T-helper 17 cell (primary cell): ENCODE measurements at places on chromosomes 2 and 18.

DNA sequence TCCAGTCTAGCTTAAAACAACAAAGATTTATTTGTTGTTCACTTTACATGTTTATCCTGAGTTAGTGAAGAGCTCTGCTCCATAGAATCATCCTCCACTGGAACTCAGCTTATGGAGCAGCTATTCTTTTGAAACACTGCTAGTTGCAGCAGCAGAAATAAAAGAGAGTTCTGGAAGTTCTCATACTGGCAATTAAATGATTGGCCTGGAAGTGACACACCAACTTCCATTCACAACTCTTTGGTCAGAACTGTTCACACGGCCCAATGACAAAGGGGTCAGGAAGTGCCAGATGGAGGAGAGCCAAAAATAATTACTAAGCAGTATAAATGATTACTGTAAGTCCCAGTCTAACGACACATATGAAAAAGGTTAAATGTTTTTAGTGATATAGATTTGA is 39.1 kb downstream of the FBXO11 start:
- no peak for DNase-seq

DNA sequence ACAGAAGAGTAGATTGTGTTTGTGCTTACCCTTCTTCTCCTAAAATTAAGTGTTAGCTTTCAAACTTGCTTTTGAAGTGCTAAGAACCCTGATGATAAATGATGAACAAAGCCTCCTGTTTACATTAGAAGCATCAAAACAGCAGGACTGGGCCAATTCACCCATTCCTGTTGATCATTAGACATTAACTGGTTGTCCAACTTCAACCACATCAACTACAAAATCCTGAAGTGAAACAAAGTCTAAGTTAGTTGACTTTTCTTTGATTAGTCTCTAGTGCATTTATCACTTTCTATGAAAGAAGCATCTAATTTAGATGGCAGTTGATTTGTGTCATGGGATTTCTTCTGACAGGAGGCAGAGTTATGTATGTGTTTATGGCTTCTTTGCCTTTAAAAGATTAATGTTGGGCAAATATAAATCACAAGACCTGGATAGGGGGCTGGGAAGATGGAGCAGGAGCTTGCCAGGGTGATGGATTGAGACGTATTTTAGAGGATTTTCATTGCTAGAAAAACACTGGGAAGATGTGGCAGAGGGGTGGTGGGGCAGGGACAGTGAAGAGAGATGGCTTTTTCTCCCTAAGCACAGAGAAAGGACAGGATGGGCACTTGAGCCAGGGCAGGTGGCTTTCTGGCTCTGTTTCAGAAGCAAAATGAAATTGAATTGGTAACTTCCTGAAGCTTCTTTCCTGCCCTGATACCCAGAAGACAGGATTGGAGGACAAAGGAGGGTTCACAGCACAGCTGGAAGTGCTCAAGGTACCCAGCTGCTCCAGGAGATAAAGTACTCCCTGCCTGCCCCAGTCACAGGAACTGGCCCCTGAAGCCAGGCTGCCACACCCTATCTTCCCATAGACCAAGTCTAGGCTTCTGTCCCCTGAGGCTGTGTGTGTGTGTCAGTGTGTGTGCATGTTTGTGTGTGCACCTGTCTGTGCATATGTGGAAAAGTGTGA is 20.5 kb downstream of the GYPC start:
- no peak for DNase-seq

- no peak for DNase-seq
These were observed 142.8 kb downstream of the CCDC148 start for GRCh38 chr2:158313734-158314133.

DNA sequence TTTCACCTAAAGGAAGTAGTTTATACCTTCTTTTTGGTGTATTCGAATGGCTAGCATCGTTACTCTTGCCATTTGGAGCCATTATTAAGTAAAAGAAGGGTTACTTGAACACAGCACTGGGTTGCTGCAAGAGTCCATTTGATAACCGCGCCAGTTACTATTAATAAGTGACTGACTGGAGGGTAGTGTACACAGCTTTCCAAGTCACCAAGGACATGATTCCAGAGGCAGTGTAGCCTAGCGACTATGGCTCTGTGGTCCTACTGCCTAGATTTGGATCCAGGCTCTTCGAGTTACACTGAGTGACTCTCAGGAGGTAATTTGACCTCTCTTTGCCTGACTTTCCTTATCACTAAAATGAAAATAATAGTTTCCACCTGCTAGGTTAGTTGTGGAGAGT is 206.8 kb downstream of the MEIS1 start:
- DNase-seq = no peak

- DNase-seq = no peak
These were observed 74.7 kb downstream of the HNRNPLL start for GRCh38 chr2:38528008-38528442.

GRCh38 chr2:11669454-11670291 is at the start of gene NTSR2:
Gene NTSR2, minus strand, starts transcription at chr2:11670195. Its CDS starts 66 bp downstream, at chr2:11670129.
- DNase-seq = no peak

DNA sequence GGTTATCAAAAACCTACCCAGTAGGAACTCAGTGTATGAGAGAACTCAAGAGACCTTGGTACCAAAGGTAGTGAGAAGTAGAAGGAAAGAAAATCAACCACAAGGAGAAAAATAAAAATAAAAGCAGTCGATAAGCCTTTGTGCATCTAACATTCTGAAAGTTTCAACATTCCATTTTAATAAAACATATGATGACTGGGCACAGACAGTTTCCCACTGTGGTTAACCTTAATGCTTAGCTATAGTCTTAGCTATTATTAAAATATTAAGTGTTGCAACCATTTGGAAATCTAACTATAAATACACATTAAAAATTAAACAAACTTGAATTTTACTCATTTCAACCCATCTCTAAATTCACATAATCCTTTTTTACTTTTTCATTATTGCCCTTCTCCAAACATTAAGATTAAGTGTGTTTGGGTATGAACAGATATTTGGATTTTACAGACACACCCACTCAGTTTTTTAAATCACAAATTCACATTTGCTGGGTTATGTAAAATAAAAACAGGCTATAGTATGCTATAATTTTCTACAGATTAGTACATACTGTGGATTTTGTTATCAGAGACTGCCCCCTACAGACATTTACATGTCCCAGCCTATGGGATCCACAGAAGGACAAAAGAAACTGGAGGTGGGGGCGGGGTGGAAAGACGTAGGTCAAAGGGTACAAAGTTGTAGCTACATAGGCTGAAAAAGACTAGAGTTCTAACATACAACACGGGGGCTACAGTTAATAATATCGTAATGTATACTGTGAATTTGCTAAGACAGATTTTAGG is 32.8 kb downstream of the SRBD1 start:
- no peak for DNase-seq

GRCh38 chr2:97703741-97704140 is 9.6 kb upstream of the ZAP70 start:
- no peak for DNase-seq

GRCh38 chr2:236075802-236076201 is 92.4 kb downstream of the GBX2 start:
- no peak for DNase-seq

DNA sequence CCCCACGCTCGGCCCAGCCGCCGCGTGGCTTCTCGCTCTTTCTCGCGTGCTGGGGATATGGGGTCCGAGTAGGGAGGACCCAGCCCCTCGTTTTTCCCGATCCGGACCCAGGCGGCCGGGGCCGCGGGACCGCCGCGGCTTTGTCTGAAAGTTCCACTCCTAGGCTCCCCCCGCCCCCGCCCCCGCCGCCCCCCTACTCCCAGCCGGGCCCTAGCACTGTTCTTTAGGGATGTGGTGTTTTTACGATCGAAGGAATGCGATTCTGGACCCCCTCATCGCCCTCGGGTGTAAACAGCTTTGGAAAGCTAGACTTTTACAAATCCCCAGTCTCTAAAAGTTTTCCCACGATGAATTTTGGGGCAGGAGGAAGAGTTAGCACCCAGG is 819 bp downstream of the TGIF1 start:
- no peak for DNase-seq

DNA sequence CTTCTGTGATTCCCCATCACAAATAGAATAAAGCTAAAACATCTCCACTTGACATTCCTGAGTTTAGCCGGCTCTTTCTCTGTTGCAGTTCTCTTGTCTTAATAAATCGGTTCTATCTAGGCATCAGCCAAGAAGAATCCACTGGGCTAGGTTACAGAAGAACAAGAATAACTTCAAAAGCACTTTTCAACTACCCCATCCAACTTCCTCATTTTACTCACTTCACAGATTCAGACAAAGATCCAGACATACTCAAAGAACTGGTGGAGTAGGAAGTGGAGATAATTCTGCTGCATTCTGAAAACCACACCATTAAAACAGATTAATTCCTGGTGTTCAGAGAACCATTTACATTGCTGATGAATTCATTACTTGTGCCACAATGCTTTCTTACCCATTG is 9.6 kb upstream of the ALPK2 start:
- DNase-seq = no peak

GRCh38 chr2:8822218-8822617 is 15.2 kb downstream of the KIDINS220 start:
- DNase-seq = no peak

- no peak for DNase-seq
These were observed 20.5 kb downstream of the TYMS start for GRCh38 chr18:677951-678381.

GRCh38 chr2:177058747-177059146 is 153.8 kb upstream of the HNRNPA3 start:
- no peak for DNase-seq
